Fibroblast of pulmonary artery (primary cell): ENCODE measurements at places on chromosomes 6 and 20.

DNA sequence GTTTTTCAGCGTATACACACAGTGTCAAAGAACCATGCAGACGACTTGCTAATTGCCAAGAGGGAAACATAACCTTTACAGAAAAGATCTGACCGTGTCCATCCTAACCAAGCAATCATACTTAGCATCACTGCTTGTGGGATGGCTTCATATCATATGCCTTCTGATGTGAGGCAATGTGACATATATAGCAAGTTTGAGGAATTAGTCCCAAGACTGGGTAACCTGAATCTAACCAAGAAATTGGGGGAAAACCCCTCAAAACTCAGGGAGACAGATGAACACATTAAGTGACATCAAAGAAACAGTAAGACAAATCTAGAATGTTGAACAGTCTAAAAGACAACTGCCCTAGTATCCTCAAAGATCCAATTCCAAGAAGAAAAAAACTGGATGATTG lies 18.4 kb downstream of the GNL1 start:
- DNase-seq, result no peak

GRCh38 chr6:16765235-16765634 lies 4.0 kb upstream of the ATXN1 start:
- DNase-seq, result no peak

GRCh38 chr6:167485186-167485978 lies 160.5 kb downstream of the TTLL2 start:
- DNase-seq, result peak; percentile 74

DNA sequence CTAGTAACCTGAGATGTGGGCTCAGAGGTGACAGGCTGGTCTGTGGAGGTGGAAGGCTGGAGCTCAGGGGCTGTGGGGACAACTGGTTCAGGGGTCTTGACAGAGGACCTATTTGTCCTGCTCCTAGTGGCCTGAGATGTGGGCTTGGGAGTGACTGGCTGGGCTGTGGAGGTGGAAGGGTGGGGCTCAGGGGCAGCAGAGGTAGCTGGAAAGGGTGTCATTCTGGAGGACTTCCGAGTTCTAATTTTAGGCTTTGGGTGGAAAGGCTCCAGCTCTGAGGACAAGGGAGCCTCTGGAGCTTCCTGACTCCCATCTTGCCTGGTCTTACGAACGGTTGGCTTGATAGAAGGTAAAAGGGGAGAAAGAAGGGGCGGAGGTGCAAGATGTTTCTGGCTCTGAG lies 11.5 kb downstream of the MDC1 start:
- DNase-seq, result no peak

DNA sequence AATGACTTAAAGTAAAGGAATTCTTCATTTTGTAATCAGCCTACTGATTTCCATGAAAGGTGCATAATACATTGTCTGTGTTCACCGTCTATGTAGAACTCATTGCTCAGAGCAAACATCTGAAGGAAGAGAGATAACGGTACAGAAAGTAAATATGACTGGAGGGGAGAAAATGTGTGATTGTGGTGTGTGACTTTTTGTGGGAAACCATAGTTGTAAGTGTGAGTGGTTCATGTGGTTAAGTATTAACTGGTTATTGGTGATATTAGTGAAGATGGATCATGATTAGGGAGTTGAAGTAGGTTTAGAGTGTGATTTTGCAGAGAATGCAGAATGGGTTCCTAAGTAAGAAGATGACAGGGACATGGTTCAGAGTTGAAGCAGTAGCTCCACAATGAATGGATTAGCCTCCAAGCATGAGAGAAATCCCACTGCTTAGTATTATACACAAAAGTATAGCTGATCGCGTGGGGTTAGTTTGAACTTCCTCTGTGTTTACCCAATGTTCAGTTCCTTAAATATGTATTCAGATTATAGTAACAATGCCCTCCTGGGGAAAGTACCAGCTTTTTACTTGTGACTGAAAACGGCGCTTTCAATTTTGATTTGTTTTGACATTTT lies 368.9 kb downstream of the UTRN start:
- no peak for DNase-seq

GRCh38 chr6:37119387-37119886 lies 50.5 kb upstream of the PIM1 start:
- DNase-seq, result no peak

- DNase-seq, result no peak
Observed at GRCh38 chr20:47417245-47418068, 61.0 kb upstream of the ZMYND8 start.

- peak; percentile 97 for DNase-seq
Observed at GRCh38 chr6:125918681-125919566, 37.6 kb upstream of the HINT3 start.

GRCh38 chr20:63129991-63130657 lies 85.8 kb downstream of the YTHDF1 start:
- DNase-seq, result no peak

- peak; percentile 47 for DNase-seq
Observed at GRCh38 chr6:164106345-164106769, 691.8 kb downstream of the QKI start.

DNA sequence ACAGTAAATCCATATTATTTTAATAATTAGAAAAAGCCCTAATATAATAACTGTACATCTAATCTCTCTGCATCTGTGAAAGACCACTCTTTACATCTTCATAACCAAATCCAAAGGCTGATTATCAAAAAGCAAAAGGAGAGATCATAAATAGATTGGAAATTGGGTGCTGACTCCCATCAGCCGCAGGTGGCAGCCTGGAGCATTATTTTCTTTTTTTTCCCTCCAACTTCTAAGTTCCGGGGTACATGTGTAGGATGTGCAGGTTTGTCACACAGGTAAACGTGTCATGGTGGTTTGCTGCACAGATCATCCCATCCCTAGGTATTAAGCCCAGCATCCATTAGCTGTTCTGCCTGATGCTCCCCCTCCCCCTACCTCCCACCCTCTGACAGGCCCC lies 30.5 kb downstream of the LRP11 start:
- DNase-seq, result no peak

DNA sequence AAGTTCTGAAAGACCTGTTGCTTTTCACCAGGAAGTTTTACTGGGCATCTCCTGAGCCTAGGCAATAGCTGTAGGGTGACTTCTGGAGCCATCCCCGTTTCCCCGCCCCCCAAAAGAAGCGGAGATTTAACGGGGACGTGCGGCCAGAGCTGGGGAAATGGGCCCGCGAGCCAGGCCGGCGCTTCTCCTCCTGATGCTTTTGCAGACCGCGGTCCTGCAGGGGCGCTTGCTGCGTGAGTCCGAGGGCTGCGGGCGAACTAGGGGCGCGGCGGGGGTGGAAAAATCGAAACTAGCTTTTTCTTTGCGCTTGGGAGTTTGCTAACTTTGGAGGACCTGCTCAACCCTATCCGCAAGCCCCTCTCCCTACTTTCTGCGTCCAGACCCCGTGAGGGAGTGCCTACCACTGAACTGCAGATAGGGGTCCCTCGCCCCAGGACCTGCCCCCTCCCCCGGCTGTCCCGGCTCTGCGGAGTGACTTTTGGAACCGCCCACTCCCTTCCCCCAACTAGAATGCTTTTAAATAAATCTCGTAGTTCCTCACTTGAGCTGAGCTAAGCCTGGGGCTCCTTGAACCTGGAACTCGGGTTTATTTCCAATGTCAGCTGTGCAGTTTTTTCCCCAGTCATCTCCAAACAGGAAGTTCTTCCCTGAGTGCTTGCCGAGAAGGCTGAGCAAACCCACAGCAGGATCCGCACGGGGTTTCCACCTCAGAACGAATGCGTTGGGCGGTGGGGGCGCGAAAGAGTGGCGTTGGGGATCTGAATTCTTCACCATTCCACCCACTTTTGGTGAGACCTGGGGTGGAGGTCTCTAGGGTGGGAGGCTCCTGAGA lies at the start of gene HFE:
Gene HFE, plus strand, starts transcription at position 146 of the 832 bp plus-strand sequence. Its CDS starts 12 bp downstream, at position 158.
- DNase-seq, result peak; percentile 60

- peak; percentile 90 for DNase-seq
Observed at GRCh38 chr6:109349419-109349987, 32.8 kb downstream of the CD164 start.

- no peak for DNase-seq
Observed at GRCh38 chr20:37235065-37235464, 26.5 kb downstream of the GHRH start.
